ENCODE measurements at places on chromosomes 7 and 10.

GRCh38 chr7:36208997-36209813 is 56.2 kb downstream of the EEPD1 start:
- no peak for DNase-seq

- DNase-seq = no peak
These were observed 1288.0 kb upstream of the SORCS1 start for GRCh38 chr10:108452533-108452932.

DNA sequence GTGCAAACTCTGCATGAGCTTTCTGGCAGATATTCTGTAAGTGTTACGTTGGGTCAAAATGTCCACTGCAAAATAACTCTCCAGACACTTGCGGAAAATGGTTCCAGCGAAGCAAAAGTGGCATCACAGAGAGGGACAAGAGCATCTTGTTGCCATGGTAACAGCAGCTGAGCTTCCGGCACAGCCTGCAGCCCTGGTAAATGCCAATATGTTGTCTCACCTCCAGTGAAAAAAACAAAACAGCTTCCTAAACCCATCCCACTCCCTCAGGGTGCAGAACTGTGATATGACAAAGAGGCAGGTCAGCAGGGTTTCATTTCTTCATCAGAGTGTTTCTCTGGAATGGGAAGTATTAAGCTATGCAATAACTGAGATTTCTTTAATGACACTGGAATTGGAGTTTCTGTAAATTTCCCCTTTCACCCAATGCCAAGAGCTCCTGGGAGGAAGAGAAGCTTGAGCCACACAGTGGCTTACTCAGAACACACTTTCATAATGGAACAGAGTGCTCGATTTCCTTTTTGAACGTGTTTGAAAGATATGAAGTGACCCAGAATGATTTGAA is 65.6 kb downstream of the FOXI2 start:
- DNase-seq = no peak

GRCh38 chr10:45627412-45628048 is 45.0 kb downstream of the ZFAND4 start:
- no peak for DNase-seq

All from activated T-helper 1 cell treated with Interleukin-2 at 50 U/mL for 16 hours (primary cell).